ENCODE measurements at places on chromosomes 13 and 19.
A peak's percentile ranks its signal among the peaks of the same experiment; 100 is the strongest.

- DNase-seq, result no peak
Observed at GRCh38 chr19:41957838-41958366, 1.2 kb downstream of the RABAC1 start.

DNA sequence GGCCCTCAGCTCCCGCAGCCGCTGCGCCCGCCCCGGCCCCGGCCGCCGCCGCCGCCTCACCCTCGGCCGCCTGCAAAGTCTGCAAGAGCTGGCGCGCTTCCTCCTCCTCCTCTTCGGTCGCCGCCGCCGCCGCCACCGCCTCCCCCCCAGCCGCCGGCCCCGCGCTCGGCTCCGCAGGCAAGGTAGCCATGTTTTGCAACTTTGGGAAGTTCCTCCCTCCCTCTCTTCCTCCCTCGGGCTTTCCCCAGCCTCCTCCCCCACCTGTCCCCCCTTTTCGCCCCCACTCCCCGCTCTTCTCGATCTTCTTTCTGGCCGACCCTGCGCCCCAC, 433 bp downstream of the SIX5 start:
- no peak for DNase-seq

GRCh38 chr19:42069619-42070351, at the start of gene GRIK5:
Gene GRIK5 (minus strand): TSS chr19:42070206. CDS start chr19:42065770, 4,436 bp downstream.
- no peak for DNase-seq

- DNase-seq, result no peak
Observed at GRCh38 chr13:91291078-91291477, 56.4 kb upstream of the MIR17HG start.

- DNase-seq, result no peak
Observed at GRCh38 chr19:17840019-17840418, 7.8 kb downstream of the JAK3 start.

DNA sequence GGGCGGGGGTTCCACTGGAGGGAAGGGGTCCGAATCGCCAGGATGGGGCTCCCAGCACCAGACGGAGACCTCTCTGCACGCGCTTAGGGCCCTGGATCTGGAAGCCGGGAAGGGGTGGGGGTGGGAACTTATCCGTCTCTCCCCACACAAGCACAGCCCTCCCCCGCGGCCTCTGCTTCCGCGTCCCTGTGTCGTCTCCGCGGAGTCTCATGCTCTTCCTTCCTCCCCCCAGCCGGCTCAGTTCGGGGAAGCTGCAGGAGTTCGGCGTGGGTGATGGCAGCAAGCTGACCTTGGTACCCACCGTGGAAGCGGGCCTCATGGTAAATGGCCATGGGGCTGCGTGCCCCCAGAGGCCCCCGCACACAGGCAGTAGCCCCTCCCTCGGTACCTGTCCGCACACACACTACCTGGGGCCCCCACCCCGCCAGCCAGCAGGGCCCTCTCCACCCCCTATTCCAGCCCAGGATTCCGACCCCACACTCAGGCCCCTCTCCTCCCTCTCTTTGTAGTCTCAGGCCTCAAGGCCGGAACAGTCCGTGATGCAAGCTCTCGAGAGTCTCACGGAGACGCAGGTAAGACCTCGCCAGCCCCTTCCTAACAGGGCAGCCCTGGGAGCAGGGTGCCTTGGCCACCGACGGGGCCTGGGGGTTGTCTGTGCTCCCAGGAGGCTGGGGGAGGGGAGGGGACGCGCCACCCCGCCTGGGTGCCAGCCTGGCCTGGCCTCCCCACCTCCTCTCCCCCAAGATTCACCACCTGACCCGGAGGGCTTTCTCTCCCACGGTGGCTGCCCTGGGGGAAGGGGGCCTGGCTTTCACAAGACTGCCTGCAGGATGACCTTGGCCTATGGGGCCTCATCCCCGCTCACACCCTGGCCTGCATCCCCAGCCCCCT, 3.2 kb downstream of the MIDN start:
- DNase-seq, result peak; percentile 61

GRCh38 chr19:36577271-36577996, 4.3 kb upstream of the ZNF529 start:
- DNase-seq, result no peak

DNA sequence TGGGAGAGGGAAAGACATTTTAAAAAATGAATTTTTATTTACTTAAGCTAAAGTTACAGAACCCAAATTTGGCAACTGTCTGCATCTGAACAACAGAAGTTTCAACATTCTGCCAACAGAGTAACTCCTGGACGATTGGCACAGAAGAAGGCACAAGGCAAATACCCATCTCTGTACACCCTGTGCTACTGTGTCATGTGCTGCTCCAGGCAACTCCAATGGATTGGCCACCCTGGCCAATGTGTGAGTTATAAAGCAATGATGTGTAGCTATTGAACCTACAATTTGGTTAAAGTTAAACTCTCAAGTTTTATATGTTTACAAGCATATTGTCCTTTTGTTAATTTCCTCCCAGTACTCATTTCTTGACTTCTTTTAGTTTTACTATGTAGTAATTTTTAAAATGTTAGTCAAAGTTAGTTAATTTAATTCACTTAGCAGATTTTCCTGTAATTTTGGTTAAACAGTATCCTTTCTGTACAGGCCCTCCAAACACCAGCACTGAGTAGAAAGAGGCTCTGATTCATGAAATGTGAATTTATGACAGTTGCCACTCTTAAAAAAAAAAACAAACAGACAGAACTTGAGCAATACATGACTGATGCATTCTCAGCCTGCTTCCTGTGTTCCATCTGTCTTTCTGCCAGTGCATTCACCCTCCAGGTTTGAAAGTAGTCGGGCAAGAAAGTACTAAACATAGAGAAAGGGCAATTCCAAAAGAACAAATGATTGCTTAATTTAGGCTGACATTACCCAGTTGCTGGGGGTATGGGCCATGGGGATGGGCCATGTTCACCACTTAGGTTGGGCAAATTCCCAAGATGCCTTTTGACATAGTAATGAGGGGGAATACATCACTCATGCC, 5.9 kb downstream of the STARD13 start:
- no peak for DNase-seq

- DNase-seq, result no peak
Observed at GRCh38 chr19:33374236-33374714, 766 bp downstream of the CEBPG start.

DNA sequence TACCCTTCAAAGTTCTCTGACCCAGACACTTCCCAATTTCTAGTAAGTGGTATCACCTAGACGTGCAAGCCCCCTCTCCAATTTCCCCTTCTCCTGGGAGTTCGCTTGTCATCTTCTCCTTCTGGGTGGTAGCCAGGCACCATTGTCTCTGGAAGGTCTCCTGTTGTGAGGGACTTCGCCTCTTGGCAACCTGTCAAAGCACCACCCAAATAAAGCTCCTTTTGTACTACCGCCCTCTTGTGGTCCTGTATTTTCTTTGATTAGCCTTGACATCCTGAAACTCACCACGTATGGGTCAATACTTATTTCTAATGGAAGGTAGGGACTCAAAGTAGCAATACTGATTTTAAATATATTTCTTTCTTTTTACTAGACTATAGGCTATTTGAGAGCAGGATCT, 8.2 kb downstream of the GPC5 start:
- DNase-seq, result no peak

GRCh38 chr13:35489050-35489449, 12.6 kb upstream of the MAB21L1 start:
- DNase-seq, result no peak

- DNase-seq, result no peak
Observed at GRCh38 chr13:22336460-22336859, 665.6 kb downstream of the FGF9 start.

DNA sequence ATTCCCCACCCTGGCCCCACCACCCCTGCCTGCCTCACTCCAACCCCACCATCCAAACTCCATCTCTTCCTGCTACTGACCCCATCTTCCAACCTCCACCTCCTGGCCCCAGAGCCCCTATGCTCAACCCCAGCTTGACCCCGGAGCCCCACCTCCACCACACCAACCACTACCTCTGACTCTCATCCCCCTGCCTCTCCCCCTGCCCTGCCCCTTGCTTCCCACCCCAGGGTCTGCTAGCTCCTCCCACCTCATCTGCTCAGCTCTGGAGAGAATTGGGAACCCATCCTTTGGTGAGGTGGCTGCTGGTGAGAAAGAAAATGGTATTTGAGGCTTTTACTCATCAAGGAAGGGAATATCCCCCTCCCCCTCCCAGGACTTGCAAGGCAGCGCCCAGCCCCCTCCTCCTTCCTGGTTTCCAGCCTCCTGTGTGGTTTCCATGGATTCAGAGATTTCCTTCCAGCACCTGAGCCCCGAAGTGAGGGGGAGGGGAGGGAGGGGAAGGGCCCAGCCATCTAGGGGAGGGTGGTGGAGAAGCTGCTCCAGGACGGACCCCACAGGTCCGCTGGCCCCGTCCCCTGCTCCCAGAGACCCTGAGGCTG, 11.4 kb upstream of the PEPD start:
- DNase-seq, result no peak

GRCh38 chr13:93714171-93714570, 487.6 kb downstream of the GPC6 start:
- no peak for DNase-seq

GRCh38 chr19:44813070-44813840, 4.4 kb downstream of the BCAM start:
- no peak for DNase-seq

- no peak for DNase-seq
Observed at GRCh38 chr13:108777421-108778420, 148.3 kb downstream of the MYO16 start.

DNA sequence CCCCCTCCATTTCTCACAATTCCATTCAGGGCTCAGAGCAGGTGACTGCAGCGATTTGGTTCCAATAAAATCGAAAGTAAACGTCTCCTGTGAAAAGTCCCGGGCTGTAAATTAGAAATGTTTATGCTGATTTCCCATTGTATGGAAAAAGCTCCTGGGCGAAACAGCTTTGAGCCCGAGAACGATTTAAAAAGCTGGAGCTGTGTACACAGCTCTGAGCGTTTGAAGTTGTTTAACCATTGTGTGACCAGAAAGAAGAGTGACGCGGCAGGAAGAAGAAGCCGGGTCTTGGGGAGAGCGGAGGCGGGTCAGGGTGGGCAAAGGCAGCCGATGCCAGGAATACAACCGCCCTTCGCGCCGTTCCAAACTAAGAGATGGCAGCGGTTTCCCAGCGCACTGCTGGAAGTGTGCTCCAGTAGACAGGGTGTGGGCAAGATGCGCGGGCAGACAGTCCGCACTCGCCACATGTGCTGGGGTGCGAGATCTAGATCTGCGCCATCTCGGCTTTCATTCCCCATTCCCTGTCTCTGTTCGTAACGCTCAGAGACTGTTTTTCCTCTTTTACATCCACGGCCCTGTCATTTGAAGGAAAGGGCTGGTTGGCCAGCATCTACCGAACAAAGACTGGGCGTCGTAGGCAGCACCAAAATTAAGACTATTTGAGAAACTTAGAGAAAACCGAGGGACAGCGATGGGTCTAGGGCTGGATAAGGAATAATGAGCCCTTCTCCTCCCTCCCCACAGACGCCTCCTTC, 960 bp upstream of the GSX1 start:
- no peak for DNase-seq

DNA sequence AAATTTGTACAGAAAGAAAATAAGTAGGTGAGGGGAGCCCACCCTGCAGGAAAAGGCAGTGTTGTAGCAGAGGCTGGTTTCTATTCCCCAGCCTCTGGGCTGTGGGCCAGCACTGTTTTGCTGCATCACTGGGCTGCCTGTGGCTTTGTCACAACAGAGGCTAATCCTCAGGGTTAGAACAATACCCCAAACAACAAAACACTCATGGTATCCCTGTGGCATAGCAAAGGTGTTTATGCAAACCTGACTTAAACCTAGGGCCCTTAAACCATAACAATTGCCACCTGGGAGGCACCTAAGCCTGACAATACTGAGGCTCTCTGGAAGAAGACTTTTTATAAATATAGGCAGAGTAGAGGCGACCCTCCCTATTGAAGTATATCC, 314.7 kb downstream of the OLFM4 start:
- no peak for DNase-seq

GRCh38 chr13:113791226-113791625, 32.2 kb downstream of the TMEM255B start:
- no peak for DNase-seq

- no peak for DNase-seq
Observed at GRCh38 chr13:32022311-32022710, 9.3 kb upstream of the FRY start.

- no peak for DNase-seq
Observed at GRCh38 chr13:50410921-50411746, 395.9 kb downstream of the KCNRG start.

- no peak for DNase-seq
Observed at GRCh38 chr19:40445780-40446262, 1.7 kb upstream of the SERTAD3 start.

- no peak for DNase-seq
Observed at GRCh38 chr13:103236213-103236612, 170.0 kb upstream of the SLC10A2 start.

DNA sequence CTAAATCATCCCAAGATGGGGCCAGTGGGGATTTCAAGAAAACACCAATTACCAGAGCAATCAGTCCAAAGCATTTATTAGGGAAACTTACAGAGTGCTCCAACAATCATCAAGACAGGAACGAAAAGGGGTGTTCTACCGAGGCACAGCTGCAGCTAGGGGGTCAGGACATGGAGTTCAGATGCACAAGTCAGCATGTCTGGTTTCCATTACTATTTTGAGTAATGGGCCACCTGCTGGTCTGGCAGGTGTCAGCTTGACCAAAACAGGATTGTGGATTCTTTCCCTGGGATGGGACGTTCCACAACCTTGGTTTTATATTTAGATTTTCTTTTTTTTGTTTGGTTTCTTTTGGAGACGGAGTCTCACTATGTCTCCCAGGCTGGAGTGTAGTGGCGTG, 3.9 kb upstream of the UBL5 start:
- no peak for DNase-seq

GRCh38 chr13:47959468-47960247, 41.4 kb downstream of the SUCLA2 start:
- no peak for DNase-seq

DNA sequence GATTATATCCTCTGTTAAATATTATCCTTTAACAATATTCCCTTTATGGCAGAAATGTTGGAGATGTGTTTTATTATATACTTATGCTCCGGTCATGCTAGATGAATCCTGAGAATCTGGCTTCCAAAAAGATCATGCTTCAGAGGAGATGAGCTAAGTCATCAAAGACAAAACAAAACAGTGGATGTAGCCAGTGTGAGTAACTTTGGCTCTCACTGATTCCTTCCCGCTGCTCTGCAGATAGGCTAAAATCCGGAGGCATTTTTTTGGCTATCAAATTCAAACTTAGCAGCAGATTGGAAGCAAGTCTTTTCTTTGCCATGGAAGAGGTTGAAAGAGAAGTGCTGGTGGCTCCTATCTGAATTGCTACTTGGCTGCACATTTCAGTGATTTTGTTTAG, 295.9 kb downstream of the GPC6 start:
- no peak for DNase-seq

GRCh38 chr13:33409673-33410510, 124.3 kb upstream of the STARD13 start:
- DNase-seq, result no peak

- no peak for DNase-seq
Observed at GRCh38 chr13:34942732-34943435, 814 bp downstream of the NBEA start.

GRCh38 chr13:65275108-65275507, 1955.0 kb downstream of the PCDH9 start:
- DNase-seq, result no peak

GRCh38 chr19:49362048-49362928, at the start of gene TEAD2:
Gene TEAD2 (minus strand): TSS chr19:49362416. CDS start chr19:49360075, 2,341 bp downstream.
- no peak for DNase-seq

- DNase-seq, result no peak
Observed at GRCh38 chr13:73717632-73718031, 416.6 kb downstream of the KLF12 start.

GRCh38 chr13:75305059-75305458, 176.9 kb downstream of the TBC1D4 start:
- DNase-seq, result no peak
